ENCODE measurements at places on chromosomes 5 and 9.

GRCh38 chr5:77131361-77131760 is 44.3 kb upstream of the ZBED3 start:
- DNase-seq, result no peak

DNA sequence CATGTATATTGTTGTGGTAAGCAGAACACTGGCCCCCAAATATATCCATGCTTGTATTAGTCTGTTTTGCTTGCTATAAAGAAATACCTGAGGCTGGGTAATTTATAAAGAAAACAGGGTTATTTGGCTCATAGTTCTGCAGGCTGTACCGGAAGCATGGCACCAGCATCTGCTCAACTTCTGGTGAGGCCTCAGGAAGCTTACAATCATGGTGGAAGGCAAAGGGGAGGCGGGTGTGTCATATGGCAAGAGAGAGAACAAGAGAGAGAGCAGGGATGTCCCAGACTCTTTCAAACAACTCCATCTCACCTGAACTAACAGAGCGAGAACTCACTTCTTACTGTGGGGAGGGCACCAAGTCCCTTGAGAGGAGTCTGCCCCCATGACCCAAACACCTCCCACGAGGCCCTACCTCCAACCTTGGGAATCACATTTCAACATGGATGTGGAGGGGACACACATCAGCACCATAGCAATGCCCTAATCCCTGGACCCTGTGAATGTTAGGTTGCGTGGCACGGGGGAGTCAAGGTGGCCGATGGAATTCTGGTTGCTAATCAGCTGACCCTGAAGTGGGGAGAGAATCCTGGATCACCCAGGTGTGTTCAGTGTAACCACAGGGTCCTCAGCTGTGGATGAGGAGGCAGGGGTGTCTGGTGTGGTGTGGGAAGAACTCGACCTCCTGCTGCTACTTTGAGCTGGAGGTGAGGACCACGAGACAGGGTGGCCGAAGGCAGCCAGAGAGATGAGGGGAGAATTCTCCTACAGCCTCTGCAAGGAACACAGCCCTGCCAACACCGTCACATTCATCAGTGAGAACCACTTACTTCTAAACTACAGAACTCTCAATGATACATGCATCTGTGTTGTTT is 172.8 kb downstream of the AUH start:
- no peak for DNase-seq

DNA sequence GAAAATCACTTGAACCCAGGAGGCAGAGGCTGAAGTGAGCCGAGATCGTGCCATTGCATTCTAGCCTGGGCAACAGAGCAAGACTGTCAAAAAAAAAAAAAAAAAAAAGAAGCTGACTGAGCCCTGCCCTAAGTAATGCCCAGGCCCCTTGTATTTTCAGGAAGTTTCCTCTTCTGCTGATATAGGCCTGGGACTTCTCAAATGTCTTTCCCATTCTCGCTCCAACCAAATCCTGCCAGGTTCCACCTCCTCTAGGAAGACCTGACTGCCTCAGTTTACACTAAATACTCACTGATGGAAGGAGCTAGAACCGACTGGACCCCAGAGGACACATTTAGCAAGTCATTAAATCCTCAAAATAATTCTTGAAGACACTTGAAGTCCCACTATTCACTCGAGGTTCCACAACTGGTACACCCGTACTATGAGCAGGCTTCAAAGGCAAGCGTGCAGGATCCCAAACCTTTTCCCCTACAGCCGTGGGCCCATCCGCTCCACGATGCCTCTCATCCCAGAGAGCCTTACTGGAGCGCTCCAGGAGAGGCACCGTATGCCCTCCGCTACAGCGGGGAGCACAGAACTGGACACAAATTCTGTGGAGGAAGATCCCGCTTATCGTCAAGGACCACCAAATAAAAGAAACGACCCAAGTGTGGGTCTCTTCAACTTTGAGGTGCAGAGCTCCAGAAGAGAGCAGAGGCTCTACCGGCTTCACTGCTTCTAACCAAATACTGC is 676 bp downstream of the NOL6 start:
- no peak for DNase-seq

DNA sequence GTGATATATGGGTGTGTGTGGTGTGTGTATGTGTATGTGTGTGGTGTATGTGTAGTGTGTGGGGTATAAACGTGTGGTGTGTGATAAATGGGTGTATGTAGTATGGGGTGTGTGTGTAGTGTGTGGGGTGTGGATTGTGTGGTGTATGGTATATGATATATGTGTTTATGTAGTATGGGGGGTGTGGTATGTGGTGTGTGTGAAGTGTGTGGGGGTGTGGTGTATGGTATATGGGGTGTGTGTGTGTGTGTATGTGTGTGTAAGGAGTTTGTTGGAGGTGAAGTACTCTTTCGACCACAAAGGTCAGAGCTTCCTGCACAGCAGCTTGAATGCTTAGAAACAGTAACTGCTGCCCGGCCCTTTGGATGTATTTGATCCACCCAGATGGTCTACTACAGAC is 145.2 kb upstream of the IQGAP2 start:
- no peak for DNase-seq

DNA sequence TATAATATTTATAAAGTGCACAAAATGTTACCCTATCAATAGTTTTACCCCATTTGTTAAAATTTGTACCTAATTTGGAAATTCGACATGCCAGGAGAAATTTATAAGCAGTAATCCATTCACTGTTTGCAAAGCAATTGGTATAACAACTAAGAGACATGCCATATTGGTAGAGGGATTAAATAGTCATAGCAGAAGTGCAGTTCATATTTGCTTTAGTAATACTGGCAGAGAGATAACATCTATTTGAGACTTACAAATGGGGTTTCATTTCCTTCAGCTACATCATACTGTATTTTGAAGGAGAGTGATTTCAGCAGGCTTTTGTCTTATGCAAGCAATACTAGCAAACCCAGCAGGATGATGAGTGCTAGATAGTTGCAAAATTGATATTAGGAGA is 610.4 kb upstream of the CDH10 start:
- DNase-seq, result no peak

- DNase-seq, result peak; percentile 29
These were observed 14.7 kb upstream of the IRX4 start for GRCh38 chr5:1897386-1897785.

DNA sequence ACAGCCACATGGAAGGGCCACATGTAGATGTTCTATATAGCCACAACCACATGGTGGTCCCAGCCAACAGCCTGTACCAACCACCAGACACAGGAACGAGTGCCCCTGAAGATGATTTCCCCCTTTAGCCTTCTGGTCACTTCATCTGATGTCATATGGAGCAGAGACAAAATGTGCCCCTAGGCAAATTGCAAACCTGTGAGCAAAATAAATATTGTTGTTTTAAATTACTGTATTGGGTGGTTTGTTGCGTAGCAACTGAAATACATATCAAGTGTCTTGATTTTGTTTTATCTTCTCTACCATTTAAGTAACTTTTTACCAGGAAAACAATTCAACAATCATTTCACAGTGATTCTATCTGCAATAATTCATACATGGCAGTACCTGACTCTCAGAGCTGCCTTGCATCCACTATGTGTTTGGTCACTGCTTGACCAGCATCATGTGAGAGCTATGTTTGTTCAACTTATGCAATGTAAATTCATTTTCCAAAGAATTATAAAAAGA is 142.5 kb upstream of the VLDLR start:
- no peak for DNase-seq

DNA sequence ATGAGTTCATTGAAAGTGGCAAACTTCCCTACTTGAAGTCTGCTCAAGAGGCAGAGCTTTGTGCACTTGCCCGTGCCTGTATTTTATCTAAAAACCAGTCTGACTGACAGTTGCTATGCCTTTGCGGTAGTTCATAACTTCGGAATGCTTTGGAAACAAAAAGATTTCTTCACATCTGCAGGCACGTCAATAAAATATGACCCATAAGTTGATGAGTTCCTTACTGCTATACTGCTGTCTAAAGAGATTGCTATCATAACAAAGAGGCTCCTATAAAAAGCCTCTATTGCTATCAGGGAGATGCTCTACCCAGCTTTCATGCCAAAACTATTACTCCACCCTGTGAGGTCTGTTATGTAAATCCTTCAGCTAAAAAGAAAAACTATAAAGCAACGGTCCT is 25.4 kb upstream of the RNF20 start:
- no peak for DNase-seq

DNA sequence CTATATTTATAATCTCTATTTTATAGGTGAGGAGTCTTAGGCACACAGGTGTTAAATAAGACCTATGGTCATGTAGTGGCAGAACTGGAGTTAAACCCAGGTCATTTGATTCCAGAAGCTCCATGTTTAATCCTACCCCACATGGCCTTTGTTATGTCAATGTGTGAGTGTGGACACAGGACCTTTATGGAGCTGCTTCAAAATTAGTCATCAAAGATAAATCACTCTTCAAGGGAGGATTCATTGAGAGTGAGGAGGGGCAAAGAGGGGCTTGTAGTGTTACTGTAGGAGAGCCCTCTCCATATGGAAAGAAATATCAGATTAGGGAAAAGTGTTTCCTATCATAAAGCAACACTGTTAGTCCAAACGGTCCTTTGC is 74.6 kb upstream of the ARRDC3 start:
- no peak for DNase-seq

- DNase-seq, result no peak
These were observed 25.4 kb downstream of the FBXO10 start for GRCh38 chr9:37550781-37551180.

DNA sequence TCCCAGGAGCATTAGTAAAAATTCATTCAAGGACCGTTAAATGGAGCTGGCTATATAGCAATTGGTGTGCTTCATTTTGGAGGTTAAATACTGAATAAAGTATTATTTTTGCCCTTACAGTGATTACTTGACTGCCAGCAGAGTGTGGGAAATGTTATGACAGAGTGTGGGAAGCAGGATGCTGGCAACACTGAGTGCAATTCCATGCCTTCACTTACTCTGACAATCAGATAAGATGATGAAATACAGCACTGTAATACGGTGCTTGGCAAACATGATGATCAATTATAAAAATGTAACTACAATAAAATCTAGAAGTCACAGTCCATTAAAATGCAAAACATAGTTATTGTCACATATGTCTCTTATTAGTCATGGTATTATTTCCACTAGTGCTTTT is 651.3 kb downstream of the PTPRD start:
- no peak for DNase-seq
